ENCODE measurements at places on chromosomes 2 and 18.

DNA sequence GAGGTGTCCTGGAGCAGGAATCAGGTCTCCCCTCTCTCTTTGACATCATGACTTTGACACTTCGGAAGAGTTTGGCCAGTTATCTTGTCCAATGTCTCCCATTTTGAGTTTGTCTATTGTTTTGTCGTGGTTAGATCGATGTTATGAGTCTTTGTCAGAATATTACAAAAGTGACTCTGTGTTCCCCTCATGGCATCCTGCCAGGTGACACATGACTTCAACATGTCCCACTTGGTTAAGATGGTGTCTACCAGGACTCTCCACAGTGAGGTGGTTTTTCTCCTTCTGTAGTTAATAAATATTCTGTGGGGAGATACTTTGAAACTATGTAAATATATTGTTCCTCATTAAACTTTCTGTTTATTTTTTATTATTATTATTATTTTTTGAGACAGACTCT, 76.6 kb upstream of the BZW1 start:
- peak; percentile 90 for DNase-seq

DNA sequence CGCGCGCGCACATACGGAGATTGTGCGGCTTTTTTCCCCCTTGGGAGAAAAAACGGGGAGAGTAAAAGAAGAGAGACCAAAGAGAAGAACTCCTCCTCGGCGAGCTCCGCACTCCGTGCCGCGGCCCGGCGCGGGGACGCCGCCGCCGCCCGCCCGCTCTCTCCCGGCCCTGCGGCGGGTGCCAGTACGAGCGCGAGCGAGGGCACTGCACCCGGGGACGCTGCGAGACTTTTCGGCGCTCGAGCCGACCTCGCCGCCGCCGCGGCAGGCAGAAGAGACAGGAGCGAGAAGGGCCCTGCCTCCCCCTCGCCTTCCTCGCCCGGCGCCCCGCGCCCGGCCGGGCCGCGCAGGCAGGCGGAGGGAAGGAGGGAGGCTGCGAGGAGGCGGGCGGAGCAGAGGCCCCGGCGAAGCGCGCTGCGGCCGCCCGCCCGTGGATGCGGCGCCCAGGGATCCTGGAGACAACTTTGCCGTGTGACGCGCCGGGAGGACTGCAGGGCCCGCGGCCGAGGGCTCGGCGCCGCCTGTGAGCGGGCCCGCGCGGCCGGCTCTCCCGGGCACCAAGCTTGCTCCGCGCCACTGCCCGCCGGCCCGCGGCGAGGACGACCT, 857 bp upstream of the INHBB start:
- peak; percentile 11 for DNase-seq

- DNase-seq: no peak
These were observed 30.2 kb upstream of the DOCK10 start for GRCh38 chr2:225072444-225072843.

DNA sequence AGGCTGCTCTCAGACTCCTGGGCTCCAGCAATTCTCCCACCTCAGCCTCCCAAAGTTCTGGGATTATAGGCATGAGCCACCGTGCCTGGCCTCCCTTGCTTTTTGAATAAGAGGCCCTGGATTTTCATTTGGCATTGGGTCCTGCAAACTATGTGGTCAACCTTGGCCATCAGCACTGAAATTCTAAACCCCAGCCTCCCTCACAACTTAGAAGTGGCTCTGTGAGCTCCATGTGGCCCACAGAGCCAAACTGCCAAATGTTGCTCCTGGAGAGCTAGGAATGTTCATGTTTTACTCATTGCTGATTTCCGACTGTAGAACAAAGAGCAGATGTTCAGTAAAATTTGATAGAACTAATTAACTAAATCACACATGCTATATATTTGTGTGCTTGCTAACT, 210.6 kb upstream of the AGAP1 start:
- no peak for DNase-seq

DNA sequence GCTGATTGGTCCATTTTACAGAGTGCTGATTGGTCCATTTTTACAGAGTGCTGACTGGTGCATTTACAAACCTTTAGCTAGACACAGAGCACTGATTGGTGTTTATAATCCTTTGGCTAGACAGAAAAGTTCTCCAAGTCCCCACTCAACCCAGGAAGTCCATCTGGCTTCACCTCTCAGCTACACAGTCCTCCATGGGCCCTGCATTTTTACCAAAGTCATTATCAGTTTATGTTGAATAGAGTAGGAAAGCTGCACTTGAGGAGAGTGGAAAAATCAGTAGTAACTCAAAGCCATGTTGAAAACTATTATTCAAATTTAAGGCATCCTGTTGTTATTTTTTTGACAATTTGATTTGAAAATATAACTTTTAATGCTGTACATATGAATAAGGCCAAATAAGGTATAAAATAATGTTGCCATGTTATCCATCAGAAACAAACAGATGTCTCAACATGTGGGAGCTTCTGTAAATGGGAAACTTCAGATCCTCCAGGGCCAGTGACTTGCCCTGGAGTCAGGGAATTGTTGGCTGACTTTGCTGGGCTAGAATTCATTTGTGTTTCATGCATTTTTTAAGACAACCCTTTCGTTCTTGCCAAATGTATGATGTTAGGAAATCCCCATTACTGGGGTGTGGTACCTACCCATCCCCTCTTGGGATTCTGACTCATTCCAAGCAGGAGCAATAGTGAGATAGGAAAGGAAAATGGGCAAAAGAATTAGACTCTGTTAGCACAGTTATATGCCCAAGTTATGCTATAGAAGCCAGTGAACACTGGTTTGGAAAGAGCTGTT, 37.8 kb upstream of the CCDC195 start:
- no peak for DNase-seq

DNA sequence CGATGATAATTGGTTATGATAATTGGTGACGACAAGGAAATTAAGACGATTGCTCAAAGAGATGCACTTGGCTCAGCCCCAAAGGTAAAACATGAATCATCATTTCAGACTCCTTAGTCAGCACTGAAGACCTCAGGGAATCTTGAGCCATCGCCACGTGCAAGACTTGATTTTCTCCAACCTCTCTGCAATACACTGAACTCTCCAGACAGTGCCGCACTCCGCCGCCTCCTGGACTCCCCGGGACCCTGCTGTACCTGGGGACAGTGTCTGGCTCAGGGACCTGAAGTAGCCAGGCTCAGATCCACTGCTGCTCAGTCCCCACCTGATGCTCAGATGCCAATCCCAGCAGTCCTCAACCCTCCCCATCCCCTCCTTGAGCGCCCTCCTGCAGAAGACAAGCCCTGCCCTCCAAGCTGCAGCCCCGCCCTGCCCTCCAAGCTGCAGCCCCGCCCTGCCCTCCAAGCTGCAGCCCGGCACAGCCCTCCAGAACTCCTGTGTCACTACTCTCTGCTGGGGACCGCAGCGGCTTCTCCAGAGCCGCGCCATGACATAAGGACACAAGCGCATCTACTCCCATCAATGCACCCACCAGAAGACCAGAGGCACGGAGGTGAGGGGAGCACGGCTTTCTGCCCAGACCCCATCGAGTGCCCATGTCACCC, 1.1 kb downstream of the TMEM18 start:
- DNase-seq: peak; percentile 49

DNA sequence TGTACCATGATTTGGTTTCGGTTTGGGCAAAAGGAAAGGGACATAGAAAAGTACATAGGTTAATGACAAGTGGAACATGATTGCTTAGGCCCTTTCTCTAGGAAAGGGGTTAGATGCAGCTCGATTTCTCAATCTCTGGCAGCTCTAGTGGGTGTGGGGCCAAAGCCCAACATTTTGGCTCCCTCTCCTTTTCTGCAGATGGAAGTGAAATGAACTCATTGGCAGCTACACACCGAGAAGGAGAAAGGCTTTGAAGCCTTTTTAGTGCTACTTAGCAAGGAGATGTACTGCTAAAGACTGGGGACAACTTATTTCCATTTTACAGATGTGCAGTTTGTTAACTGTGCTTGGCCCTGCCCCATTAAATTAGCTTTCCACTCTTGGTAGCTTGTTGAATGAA, 93.8 kb downstream of the LYPD6B start:
- DNase-seq: no peak

DNA sequence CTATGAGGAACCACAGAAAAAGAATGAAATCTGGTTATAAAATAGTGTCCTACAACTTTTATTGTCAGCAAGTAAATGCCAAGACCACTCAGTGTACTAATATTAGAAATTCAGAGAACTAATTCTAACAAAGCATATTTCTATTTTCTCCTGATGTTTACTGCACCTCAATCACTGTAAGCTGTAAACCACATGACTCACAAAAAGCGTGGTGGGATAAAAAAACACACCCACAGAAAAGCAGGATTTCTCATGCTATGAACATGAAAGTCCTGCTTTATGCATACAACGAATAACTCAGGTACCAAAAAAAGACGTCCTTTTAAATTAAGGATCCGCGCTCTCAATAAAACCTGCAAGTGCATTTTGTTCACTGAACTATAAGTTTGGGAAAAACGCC, 797 bp downstream of the TXNL4A start:
- DNase-seq: no peak

DNA sequence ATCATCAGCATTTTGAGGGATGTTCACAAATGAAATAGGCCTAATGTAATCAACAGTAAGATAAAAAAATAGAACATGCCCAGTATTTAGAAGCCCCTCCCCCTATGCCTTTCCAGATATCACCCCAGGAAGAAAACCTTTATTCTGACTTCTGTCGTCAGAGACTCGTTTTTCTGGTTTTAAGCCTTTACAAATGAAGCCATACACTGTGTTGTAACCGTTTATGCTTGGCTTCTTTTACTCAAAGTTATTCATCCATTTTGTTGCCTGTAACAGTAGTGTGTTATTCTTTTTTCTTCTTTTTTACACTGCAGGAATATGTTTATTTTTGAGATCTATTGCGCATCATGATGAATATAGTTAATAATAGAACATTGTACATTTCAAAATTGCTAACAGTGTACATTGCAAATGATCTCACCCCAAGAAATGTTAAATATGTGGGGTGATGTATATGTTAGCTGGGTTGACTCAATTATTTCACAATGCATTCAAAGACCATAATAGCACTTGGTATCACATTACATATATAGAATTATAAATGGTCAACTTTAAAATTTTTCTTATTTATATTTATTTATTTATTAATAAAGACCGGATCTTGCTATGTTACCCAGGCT, 28.1 kb upstream of the PNPT1 start:
- DNase-seq: no peak

DNA sequence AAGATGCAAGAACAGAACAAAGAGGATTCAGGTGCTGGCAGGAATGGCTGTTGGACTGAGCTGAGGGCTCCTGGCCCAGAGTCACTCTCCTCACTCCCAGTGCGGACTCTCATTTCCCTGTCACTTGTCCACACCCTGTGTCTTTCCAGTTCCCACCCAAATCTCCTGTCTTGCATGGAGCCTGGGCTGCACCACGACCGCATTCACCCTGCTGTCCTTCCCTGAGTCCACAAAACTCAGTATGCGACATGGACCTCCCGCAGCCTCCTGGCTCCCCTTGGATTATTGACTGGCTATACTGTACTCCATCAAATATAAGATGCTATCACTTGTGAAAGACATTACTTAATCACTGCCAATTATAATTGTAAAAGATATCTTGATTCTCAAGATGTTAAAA, 2.5 kb upstream of the ITM2C start:
- no peak for DNase-seq

DNA sequence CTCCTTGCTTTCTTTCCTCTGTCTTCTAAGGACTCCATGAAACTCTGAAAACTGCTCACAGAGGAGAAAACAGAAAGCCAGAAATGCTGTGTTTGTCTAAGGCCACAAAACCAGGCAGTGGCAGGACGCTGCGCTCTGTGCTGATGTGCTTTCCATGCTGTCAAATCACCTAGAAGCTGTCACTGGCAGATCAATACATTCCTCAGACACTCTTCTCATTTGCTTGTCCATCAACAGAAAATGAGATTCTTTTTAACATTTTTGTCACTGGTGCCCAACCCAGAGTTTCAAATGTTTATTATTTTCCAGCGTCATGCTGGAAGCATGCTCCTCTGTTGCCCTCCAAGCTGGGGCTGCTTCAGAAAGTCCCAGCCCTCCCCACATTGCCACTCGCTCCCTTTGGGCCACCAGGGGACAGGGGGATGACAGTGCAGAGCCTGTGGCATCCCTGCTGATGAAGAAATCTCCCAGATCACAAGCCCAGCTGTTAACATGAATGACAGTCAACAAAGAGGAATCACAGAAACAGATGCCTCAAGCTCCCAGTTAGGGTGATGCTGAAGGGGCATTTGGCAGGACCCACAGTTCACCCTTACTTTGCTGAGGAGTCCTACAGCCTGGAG, 117.5 kb upstream of the MEIS1 start:
- DNase-seq: no peak

- DNase-seq: no peak
These were observed 1.6 kb downstream of the TMEM185B start for GRCh38 chr2:120221616-120222015.

GRCh38 chr18:76994086-76994654, 138.4 kb downstream of the MBP start:
- DNase-seq: no peak

DNA sequence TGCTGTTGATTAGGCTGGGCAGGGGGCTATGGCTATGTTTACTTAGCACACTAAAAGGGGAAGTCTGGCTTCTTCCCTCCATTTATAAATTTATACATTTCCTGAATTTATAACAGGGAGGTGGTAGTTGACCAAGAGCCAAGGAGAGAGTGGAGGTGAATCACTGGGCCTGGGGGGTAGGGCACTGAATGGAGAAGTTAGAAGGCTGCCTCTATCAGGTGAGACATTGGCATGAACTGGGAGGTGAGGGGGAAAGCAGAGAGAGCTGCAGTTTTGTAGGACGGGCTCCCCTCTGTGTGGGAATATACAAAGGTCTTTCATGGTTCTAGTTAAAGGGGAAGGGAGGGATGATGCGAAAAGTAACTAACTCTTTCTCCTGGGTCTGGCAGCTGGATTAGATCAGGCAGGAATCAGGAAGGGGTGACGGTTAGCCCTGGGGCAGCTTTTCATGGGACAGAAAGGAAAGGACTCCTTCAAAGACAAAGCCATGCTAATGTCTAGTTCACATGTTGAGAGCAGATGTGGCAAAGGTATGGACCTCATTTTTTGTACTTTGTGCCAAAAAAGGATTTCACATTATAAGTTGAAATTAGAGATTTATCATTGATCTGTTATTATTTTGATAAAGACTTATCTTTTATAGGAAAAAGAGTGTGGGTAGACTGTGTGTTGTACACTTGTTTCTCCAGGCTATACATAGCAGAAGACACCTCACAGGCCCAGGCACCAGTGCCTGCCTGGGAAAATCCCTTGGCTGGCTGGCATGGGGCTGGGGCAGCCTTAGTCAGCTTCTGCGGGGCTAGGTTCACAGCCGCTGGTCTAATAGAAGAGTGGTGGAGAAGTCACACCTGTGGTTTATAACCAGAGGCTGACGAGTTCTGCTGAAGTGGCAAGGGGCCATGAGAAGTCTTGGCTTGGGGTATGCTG, 158.7 kb downstream of the CLIP4 start:
- DNase-seq: no peak

GRCh38 chr2:48548840-48549239, 18.9 kb downstream of the STON1 start:
- DNase-seq: peak; percentile 58

DNA sequence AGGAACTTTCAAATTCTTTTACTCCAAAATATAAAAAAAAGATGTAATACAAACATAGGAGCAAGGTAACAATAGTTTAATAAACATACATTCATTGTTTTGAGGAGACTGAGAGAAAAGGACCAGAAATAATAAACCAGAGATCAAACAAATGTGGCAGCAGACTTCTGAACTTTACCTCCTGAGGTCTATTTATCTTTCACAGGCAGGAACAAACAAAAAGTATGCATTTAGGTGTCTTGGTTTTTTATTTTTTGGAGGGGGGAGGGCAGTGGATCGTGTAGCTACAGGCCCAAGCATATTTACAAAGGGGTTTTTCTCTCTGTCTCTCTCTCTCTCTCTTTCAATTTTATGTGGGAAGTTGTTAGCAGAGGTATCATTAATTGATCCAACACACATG, 5.6 kb downstream of the PPP4R1 start:
- DNase-seq: no peak

- no peak for DNase-seq
These were observed 298.2 kb downstream of the CDCA7 start for GRCh38 chr2:173652767-173653431.
